EL (cell line): ENCODE measurements at places on chromosomes 1 and 21.

- peak; percentile 94 for DNase-seq
These were observed 157.3 kb downstream of the SLC30A10 start for GRCh38 chr1:219771080-219771479.

- DNase-seq = no peak
These were observed 592.7 kb downstream of the USP25 start for GRCh38 chr21:16322454-16322853.

- no peak for DNase-seq
These were observed 32.1 kb downstream of the LAMC2 start for GRCh38 chr1:183218027-183218618.

DNA sequence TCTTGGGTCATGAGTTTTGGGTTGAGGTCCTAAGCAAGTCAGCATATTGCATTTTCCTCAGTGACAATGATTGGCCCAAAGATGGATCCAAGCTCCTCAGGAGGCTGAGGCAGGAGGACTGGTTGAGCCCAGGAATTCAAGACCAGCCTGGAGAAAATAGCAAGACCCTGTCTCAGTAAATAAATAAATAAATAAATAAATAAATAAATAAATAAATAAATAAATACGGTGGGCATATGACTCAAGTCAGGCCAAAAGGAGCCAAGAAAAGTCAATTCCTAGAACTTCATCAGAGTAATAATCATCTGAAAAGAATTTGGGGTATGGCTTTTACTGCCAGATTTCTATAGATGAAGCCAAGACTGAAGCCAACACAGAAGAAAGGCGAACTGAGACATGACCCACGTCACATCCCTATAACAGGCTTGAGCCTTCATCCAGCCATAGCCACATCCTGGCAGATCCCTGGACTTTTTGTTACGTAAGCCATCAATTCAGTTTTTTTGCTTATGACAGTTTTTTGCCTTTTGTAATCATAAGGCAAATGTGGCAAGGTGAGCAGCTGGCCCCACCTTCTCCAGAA lies 88.5 kb upstream of the NFASC start:
- DNase-seq = peak; percentile 82

DNA sequence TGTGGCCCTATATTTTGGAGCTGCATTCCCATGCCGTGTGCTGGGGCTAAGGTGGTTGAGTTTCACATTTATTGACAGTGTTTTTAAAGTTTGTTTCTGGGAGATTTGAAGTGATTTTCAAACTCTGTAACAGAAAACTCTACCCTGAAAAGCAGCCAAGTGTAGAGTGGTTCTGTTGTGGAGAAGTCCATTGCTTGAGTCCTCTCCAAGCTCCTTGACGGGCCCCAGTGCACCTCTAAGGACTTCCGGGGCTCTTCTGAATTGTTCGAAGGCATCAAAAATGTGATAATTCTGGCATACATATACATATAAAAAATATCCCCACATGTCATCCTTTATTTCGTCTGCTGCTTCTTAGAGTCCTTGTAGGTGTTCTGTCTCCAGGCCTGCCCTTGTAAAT lies 5.0 kb downstream of the MYOCOS start:
- DNase-seq = no peak

GRCh38 chr1:156903328-156904091 lies 10.0 kb downstream of the PEAR1 start:
- DNase-seq = no peak

DNA sequence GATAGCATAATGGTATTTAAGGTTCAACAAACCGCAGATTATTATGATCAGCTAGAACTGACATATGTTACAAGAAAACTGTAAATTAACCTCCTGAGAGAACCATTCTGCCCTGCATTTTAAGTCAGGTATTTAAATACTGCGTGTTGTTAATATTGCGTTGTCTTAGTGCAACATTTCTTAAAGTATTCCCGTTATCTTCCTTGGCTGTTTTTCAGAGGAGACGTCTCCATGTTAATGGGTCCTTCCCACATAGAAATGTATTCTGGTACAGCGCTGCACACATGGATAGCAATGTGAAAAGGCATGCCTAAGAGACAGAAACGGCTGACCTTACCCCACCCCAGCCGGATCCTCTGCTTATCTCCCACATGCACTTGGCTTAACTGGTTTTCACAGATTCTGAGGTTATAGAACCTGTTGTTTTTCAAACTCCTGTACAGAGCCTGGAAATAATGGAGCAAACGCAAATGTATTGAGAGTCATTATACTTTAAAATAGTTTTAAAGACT lies 22.8 kb upstream of the DEGS1 start:
- no peak for DNase-seq

GRCh38 chr1:170640581-170640980 lies 23.4 kb upstream of the PRRX1 start:
- DNase-seq = no peak

- no peak for DNase-seq
These were observed 318.6 kb downstream of the CAMTA1 start for GRCh38 chr1:7103874-7104273.

GRCh38 chr1:6580119-6580592 lies 362 bp downstream of the ZBTB48 start:
- DNase-seq = no peak

DNA sequence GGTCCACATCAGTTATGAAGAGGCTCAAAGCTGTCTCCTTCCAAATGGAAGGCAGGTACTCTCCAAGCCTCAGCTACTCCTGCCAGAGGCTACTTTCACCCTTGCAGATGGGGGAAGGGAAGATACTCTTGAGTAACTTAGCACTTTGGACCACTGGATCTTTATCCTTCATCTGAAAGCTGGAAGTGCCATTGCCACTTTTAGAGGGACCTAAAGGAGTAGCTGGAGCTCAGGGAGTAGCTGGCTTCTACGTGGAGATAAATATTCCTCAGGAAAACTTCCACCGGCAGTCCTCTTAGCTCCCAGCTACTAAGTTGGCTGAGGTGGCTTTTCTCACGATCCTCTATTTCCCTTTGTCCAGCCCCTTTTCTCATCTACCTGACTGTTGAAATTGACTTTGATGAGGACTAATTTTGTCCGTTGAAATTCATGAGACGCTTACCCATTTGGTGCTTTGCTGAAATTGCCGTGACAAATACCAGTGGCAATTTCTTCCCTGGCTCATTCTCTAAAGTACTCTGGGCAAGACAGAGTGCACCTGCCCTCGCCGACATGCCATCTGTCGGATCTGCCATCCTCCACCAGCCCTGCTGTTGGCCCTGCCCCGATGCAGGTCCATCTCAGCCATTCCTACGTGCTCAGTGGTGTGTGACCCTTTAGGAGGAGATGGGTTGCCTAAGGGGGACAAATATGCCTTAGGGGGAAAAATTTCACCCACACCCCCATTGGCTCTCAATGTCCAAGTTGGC lies 13.6 kb downstream of the IGSF21 start:
- no peak for DNase-seq

DNA sequence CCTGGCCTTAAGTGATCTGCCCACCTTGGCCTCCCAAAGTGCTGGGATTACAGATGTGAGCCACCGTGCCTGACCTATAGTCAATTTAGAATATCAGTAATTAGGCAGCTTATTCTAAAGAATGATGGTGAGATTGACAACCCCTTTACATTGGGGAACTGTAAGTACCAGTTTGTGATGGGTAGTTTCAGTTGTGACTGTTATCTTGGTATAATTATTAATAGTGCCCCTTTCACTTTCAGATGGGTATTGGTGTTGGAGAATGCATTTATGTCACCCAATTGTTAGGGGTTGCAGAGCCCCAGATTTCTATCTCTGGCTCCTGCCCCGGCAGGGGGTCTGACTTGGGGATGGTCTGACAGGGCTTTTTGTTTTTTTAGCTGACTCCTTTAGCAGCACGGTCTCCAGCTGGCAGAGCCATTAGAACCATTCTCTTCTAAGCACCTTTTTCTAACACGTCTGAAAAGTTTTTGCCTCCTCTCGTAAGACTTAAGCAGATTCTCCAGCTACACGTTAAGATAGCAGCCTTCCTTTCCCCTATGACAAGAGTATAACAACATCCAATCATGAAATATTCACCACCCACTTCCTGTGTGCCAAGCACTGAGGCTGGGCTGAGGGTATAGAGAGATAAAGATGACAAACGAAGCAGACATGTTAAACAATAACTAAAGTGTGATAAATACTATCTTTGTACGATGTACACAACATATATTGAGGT lies 157.8 kb downstream of the SDCCAG8 start:
- no peak for DNase-seq

GRCh38 chr1:209319057-209319432 lies 264.5 kb upstream of the CAMK1G start:
- DNase-seq = no peak

DNA sequence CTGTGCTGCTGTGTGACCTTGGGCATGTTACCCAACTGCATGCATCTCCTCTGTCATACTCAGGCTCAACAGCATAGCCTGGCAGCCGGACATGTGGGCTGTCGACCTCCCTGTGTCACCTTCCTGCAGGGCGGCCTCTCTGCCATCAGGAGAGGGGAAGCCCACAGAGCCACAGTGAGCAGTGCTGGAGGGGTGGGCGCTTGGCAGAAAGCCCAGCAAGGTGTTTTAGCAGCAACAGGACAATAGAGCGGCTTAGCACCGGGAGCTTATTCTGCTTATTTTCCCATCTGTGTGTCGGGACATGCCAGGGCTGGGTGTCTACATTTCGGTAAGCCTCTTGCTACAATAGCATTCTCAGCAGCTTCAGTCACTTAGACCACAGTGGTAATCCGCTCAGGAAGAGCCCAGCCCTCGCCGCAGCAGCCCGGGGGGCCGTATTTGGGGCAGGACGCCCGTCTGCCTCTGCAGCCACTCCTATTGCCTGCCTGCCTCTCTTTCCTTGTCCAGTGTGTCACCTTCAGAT lies 22.8 kb upstream of the CDK18 start:
- DNase-seq = no peak

DNA sequence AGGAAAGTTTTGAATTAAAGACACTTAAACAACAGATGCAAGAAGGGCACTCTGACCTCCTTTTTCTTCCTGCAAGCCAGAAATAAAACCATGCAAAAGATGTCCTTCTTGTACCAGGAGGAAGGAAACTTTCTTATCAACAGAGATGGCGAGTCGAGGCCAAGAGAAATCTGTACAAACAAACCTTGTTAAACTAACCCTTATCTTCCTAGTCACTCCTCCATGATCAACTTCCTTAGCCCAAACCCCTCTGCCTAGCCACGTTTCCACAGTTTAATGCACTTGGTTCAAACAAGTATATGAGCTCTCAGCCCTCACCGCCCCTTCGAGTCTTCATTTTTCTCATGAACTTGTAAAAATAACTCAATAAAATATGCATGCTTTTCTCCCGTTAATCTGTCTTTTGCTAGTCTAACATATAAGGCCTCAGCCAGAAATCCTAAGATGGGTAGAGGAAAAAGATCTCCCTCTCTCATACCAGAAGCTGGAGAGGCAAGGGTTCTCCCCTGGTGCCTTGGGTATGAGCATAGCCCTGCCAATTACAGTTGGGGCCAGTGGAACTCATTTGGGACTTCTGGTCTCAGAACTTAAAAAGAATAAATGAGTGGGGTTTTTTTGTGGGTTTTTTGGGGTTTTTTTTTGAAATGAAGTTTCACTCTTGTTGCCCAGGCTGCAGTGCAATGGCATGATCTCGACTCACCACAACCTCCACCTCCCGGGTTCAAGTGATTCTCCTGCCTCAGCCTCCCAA lies 141.7 kb upstream of the SOD1 start:
- no peak for DNase-seq

GRCh38 chr1:36119456-36119855 lies 5.6 kb downstream of the COL8A2 start:
- DNase-seq = no peak

DNA sequence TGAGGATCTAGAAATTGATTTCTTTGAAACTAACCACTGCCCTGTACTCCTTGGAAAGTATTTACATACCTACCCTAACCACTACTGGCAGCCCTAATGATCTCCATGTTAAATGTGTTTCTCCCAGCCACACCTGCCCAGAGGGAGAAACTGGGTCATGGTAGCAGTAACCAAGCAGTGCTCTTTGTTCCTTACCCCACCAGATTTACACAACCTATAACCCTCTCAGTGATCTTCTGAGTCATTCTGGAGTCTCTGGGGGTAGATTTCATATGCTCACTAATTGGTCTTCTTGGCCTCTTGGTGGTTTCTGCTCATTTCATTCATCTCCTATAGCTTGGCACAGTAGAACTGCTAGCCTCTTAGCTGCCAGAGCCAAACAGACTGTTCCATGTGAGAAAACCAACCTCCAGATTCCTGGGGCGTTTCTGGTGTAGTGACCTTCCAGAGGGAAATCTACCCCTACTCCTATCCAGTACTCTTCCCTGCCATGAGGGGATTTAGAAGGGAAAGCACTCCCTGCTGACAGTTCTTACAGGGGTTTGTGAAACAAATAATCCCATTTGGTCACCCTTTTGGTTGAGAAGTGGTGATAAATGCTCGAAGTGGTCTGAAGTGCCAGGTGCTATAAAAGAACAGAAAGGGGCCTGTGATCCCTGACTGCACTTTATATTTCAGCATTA lies 36.2 kb upstream of the LRIG2 start:
- DNase-seq = peak; percentile 6

DNA sequence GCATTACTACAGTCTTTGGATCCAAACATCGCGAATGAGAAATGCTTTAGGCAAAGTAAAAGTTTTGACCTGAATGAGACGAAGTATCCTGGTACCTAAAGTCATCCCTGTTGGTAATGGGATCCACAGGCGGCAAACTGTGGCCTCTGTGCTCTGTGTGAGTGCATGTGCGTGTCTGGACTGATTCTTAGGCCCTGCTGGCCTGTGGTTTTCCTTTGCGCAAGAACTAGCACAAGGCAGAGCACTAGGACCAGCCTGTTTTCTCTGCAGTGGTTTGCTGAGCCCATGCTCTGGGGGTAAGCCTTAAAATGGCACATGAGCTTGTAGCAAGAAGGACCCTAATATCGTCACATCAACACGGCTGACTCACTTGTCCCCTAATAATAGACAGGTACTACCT lies 251.2 kb downstream of the DSCAM start:
- DNase-seq = no peak

DNA sequence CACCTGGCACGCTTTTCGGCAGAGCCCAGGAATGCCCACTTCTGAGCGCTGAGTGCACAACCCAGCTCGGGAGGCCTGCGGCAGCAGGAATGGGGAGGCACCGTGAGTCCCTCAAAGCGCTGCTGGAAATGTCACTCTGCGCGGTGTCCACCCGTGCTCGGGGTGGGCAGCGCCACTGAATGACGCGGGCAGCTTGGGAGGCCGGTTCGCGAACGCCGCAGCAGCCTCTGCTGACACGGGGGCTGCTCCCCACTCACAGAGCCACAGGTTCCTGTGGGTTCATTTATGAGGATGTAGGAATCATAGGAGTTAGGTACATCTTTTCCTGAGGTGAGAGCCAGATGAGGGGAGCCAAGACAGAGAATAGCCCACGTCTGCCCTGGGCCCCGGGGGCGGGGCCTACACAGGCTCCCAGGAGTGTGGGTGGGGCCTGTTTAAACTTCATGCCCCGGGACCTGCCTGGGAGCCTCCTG lies 146.7 kb upstream of the COL6A1 start:
- DNase-seq = no peak

- DNase-seq = no peak
These were observed 45.4 kb downstream of the SMYD2 start for GRCh38 chr1:214326406-214326805.

DNA sequence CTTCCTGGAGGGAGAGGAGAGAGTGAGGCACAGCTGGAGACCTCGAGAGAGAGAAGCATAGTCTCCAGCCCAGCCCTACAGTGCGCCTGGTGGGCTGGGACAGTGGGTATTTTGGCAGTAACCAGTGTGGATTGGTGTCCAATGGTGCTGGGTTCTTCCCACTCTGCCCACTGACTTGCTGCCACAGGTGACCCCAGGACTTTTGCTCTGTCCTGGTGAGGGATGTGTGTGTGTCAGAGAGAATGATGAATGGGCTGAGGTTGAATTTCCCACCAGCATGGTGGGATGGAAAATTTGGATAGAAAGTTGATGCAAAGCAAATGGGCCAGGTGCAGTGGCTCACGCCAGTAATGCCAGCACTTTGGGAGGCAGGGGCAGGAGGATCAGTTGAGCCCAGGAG lies 26.3 kb downstream of the SERINC2 start:
- DNase-seq = no peak

- DNase-seq = no peak
These were observed 127.5 kb upstream of the DNAH14 start for GRCh38 chr1:224801844-224802490.
